ENCODE measurements at places on chromosomes 11 and 22.

GRCh38 chr11:68960294-68961071 lies 20.3 kb downstream of the MRGPRD start:
- DNase-seq: no peak

DNA sequence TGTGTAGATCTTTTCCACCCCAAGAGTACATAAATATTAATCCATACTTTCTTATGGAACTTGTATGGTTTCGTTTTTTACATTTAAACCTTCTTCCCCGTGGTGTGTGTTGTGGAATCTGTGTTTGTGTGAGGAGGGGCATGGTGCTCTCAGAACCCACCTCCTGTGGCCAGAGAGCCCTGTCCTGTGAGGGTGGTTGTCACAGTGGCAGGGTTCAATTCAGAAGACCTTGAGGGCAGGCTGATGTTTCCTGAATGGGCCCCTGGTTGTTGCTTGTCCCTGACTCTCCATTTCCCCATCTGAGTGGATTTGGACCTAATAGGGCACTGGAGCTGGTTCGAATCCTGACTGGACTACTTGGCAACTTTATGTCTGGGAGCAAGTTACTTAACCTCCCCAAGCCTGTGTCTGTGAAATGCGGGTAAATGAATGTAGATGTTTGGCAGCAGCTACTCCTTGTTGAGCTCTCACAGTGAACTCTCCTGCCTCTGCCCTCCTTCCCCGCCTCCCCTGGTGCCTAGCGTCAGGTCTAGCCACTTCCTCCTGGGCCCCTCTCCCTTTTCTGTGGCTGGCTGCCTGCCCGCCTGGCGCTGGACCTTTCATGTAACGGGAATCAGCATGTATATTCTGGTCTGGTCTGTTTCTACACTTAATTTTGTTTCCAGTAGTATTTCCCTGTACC lies 7.3 kb downstream of the NEAT1 start:
- DNase-seq: peak; percentile 72

- DNase-seq: no peak
Observed at GRCh38 chr11:23749762-23750430, 747.0 kb upstream of the LUZP2 start.

DNA sequence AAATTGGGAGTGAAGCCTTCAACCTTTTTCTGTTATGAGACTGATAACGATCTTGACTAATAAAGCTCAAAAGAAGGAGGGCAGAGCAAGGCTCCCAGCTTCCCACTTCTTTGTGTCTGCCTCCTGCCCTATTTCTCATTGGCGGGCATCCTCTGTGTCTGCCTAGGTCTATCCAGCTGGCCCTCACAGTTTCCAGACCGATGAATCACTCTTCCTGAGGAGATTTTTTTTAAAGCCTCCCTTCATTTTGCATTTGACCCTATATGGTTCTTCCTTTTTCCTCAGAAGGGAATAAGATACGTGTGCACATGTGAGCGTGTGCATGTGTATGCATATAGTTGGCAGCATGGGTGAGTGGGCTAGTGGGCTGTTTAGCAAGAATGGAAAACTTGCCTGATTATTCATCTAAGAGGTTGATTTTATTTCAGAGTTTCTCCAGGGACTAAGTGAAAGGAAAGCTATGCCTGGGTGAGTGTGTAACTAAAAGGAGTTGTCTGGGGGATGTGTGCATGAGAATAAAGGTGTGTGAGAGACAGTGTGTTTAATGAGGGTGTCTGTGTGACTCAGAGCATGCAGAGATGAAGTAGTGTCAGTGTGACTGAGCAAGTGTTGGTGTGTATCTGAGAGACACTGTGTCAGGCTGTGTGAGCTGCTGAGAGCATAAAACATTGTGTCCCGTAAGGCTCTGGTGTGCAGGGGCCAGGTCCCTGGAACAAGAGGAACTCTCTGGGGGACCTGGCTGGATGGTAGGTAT lies 12.2 kb downstream of the PHLDB1 start:
- no peak for DNase-seq

GRCh38 chr22:38935023-38935422 lies 22.4 kb upstream of the APOBEC3A start:
- DNase-seq: no peak

GRCh38 chr11:39149214-39149613 lies 2310.2 kb downstream of the LRRC4C start:
- DNase-seq: no peak

DNA sequence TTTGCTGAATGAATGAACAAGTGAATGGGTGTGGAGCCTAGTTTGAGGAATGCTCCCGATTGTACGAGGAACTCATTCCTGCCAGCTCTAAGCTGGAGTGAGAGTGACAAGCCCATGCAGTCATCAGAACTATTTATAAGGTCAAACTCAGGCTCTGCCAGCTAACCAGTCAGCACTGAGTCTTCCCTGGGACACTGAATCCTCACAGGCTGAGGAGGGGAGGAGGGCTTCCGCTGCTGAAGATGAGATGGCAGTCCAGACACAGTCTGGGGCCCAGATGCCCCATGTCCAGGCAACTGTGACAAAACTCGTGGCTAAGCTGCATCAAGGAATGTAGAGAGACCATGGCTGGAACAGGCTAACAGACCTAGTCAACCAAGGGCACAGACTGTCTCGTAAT lies 4.0 kb downstream of the LRP4 start:
- DNase-seq: no peak

DNA sequence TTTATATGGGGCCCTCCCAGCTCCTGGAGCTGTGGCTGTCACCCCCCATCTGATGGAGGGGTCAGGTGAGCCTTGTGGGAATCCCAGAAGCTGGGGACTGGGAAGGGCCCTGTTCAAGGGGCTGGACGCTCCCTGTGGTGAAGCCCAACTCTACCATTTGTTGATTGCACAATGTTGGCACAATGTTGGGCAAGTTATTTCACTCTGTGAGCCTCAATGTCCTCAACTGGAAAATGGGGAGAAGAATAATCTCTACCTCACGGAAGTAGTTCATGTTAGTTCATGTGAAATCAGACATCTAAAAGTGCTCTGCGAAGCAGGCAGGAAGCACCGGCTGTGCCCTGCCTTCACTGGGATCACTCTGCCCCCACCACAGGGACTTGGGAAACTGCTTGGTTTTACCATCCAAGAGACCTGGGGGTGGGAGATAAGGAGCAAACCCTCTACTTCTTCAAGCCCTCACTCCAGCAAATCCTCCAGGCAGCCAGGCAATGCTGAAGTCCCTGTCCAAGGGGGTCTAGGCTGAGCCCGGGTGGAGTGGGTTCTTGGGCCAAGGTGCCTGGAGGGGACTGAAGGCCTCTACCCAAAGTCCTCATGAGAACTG lies 715 bp upstream of the PRR5 start:
- no peak for DNase-seq

DNA sequence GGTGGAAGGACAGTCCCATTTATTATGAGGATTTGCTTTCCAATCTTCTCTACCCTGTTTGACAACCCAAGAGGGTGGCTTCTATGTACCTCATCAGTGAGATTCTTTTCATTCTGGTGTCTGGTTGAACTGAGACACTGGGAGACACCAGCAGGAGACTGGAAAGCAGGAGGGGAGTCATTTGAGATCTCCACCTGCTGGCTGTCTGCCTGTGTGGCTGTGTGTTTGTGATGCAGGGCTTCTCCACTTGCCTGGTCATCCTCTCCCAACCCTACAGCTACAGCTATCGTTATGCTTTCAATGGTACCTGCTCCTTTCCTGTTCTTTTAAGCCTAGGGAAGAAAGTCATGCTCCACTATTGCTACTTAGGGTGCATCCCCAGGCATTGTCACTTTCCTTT lies 48.6 kb downstream of the MRGPRX1 start:
- DNase-seq: no peak

DNA sequence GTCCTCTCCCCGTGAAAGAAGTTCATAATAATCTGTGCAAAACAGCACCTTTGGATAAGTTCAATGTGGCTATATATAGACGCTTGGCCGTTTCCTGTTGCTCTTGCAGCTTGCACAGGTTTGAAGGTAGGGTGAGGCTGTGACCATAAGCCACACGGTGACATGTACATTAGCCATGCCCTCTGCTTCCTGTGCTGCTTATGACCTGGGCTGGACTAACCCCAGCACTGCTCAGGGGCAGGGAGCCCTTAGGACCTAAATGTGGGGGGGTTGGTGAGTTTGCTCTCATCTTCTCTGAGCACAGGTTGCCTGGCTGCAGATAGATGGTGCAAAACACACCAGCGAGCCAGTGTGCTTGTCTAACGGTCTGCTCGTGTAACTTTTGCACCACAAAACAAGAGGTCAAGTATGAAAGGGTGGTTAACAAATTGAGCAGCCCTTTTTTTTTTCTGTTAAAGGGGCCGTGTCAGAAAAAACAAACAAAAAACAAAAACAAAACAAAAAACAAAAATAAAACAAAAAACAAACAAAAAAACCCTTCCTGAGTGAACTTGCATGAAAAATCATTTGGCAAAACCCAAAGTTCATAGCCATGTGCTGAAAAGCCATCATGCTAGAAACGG lies 37.3 kb downstream of the FLI1 start:
- DNase-seq: peak; percentile 35

GRCh38 chr11:70628176-70628854 lies 230.0 kb downstream of the CTTN start:
- no peak for DNase-seq

DNA sequence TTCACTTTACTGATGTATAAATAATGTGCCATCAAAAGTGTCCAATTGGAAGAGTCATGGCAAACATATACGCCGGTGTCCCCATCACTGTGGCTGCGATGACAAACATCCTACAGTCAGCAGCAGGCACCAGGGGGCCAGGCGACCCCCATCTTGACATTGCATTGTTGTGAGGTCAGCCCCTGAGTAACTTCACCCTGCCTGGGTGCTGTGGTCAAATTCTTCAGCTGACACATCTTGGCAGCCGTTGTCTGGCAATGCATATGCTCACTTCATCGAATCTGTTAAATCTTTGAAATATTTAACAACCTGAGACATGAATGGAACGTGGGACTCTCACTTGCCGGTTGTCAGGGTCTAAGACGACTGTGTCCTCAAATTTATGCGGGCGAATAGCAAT lies 430.9 kb downstream of the BRD1 start:
- no peak for DNase-seq

DNA sequence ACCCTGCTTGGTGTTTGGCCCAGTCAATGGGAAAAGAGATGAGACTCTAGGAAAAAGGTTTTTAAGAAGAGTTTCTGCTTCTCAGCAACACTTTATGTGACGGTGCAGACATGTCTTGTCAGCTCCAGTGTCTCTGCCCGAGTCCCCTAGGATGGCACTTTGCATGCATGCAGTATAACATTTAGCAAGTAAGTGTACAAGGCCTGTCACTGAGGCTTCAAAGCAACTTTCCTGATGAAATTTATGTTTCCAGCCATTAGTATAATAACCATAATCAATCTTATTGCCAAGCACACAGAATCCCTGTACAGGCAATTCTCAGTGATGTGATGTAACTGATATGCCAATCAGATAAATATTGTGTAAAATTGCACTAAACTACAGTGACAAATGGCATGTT lies 248.1 kb upstream of the PLET1 start:
- DNase-seq: no peak

DNA sequence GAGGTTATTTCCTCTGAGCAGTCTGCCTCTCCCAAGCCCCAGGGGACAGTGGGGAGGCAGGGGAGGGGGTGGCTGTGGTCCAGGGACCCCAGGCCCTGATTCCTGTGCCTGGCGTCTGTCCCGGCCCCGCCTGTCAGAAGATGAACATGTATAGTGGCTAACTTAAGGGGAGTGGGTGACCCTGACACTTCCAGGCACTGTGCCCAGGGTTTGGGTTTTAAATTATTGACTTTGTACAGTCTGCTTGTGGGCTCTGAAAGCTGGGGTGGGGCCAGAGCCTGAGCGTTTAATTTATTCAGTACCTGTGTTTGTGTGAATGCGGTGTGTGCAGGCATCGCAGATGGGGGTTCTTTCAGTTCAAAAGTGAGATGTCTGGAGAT lies 3.1 kb downstream of the PIM3 start:
- DNase-seq: peak; percentile 10

DNA sequence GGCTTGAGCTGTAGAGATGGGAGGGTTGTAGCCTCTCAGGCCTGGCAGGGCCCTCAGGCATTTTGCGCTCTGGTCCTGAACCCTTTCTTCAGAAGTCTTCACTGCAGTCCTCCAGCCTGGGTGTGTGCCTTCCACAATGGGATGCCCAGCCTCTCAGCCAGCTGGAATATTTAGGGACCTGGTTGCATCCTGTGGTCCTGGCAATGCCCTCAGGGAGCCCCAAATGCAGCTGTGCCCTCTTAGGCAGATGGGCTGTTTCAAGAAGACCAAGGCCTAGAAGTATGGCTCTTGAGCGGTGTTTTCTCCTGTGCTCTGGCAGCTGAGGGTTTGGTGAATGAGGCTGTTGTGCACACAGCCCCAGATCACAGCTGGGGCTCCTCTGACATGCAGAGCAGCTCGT lies 6.7 kb downstream of the TUB start:
- DNase-seq: no peak
